ENCODE measurements at places on chromosomes 6 and 20. TPM values are rescaled to one million over a fixed set of nuclear protein-coding genes. Genes with fewer than 3 reads are reported as not detected.

Gene LY6G6C
- not detected for total RNA-seq

Gene ACTL10
- total RNA-seq: 1.7 TPM

Gene GPX5
- not detected for total RNA-seq

Gene SLC24A3
- not detected for total RNA-seq

DNA sequence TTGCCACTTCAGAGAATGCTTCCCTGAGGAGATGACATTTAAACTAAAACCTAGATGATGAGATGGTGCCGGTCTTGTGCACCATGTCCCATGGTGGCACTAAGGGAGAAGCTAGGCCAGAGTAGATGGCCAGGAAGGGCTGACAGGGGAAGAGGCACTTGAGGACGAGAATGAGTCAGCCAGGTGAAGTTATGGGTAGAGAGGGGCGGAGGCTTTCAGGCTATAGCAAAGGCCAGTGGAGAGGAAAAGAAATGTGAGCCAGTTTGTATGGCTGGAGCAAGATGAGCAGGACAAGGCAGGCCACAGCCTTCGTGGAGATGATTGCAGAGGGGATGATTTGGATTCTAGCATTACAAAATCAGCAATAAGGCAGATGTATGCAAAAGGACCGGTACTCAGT is 44.7 kb upstream of the ADGRF4 start:
- peaks cover 11% of the 10 kb centered on the region for H3K4me1 ChIP-seq
- DNase-seq: peak; percentile 33
- peaks cover 8% of the 10 kb centered on the region for H3K36me3 ChIP-seq
- no peaks in the 10 kb centered on the region for H3K27me3 ChIP-seq

DNA sequence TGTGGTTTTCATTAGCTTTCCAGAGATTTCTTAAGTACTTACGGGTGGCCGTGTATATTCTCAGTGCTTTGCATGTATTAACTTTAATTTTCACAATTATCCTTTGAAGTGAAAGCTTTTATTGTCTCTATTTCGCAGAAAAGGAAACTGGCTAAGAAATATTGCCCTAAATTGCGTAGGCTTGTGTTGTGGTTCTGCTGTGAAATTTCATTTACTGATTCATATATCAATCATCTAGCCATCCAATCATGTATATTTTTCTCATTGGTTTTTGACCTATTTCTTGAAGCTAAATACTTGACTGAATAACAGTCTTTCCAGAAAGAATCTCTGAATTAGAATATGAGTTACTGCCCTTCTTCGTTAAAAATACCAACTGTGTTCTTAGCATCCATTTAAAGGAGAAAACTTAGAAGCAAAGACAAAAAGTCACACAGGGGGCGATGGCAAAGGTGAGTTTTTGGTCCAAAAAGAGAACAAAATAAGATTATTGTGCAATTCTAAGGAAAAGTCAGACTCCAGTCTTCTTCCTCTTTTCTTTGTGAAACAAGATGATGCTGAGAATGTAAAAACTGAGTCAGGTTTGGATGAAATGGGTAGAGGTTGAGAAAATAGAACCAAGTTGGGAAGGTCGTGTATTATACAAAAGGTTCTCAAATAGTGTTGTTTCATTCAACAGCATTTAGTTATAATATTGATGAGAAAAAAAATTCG is 1.4 kb downstream of the CYB5R4 start:
- peaks cover 11% of the 10 kb centered on the region for H3K4me1 ChIP-seq
- peaks cover 7% of the 10 kb centered on the region for H3K36me3 ChIP-seq
- H3K4me3 ChIP-seq: peak overlapping the region; percentile 90
- H3K27ac ChIP-seq: peak overlapping the region; percentile 81
- peaks cover 6% of the 10 kb centered on the region for H3K27me3 ChIP-seq

- H3K27ac ChIP-seq: no peak overlapping the region
- H3K4me1 ChIP-seq: peaks cover 17% of the 10 kb centered on the region
- peak overlapping the region; percentile 75 for H3K4me3 ChIP-seq
- H3K36me3 ChIP-seq: peaks cover 4% of the 10 kb centered on the region
- DNase-seq: no peak
Observed at GRCh38 chr6:3849681-3850450, 693 bp downstream of the FAM50B start.

DNA sequence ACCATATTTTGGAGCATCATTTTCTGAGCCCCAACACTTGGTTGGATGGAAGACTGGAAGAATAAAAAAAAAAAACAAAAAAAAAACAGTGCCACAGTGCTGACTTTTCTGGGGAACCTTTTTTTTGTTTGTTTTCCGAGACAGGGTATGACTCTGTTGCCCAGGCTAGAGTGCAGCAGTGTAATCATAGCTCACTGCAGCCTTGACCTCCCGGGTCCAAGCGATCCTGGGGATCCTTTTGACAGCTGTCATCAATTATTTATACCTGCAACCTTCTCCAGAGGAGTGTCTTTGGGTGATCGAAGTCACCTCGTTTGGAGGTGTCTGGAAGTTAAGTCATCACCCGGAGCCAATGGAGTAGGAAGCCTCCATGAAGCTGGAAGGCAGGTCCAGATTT is 7.8 kb upstream of the TPX2 start:
- peak overlapping the region; percentile 73 for H3K4me3 ChIP-seq
- no peaks in the 10 kb centered on the region for H3K27me3 ChIP-seq
- peaks cover 15% of the 10 kb centered on the region for H3K4me1 ChIP-seq
- peak overlapping the region; percentile 83 for H3K27ac ChIP-seq
- DNase-seq: no peak

All from MCF 10A (cell line).